ENCODE measurements at places on chromosomes 12 and 14.

GRCh38 chr14:95121911-95122620 lies 35.3 kb downstream of the DICER1 start:
- DNase-seq = peak; percentile 74

GRCh38 chr12:57215668-57216013 lies 953 bp upstream of the NXPH4 start:
- no peak for DNase-seq

DNA sequence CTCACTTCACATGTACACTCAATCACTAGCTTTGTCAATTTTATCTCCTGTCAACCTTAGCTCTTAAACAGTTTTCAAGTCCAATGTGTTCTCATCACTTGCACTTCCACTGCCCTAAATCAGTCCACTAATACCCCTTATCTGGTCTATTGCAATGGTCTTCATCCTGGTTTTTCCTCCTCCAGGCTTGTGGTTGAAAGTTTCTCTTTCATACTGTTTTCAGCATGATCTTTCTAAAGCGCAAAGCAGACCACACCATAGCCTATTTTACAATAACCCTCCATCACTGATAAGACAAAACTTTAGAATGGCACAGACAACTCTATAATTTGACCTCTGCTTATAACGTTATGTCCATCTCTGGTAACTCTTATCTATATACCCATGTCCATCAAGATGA lies 62.0 kb upstream of the DDHD1 start:
- no peak for DNase-seq

- DNase-seq = no peak
These were observed 21.7 kb upstream of the CTDSP2 start for GRCh38 chr12:57868221-57868620.

- no peak for DNase-seq
These were observed 13.0 kb upstream of the LEMD3 start for GRCh38 chr12:65156366-65156841.

DNA sequence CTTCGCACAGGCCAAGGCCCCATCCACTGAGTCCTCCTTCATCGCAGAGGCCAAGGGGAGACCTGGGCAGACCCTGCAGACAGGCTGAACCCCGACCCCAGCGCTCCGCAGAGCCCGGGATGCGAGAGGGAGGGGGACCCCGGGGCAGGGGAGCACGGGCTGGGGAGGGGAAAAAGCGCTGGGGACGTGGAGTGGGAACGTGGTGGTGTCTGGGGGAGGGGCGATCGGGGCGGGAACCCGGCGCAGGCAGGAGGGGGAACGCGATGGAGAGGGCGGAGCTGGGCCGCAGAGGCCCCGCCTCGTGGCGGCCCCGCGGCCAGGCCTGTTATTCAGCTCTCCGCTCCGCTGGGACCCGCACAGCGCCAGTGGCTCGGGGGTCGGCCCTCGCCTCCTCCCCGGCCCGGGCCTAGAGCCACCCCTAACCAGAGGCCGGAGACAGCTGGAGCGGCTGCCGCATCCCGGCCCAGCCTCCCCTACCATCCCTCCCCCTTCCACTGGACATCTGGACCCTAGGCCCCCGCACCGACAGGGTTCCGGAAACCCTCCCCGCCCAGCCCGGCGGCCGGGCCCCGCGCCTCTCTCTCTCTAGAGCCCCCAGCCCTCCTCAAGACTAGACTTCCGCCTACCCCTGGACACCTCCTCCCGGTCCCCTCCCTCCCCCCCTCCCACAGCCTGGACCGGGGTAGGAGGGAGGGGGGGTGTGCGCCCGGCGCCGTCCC lies at the start of gene ARHGEF25:
ARHGEF25 (plus strand) TSS at position 328 of the 719 bp plus-strand sequence. CDS start 460 bp downstream, outside the sequence.
- no peak for DNase-seq

Measured in LNCaP clone FGC (cell line).